ENCODE measurements at places on chromosomes 5 and 9.

DNA sequence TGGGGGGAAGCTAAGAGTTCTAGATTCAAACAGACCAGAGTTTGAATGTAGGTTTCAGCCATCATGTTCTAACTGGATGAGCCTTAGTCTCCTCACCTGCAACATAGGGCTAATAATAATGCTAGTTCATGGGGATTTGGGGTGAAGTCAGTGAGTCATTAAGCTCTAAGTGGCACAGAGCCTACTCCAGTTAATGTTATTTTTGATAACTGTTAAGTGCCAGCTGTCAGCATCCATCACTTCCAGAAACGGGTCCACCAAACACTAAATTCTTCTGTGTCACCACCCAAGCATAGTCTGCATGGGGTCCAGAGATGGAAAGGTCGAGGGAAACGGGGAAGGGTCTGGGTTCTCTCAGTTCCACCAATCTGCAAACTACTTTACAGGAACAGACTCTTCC, 1.8 kb upstream of the TSC1 start:
- DNase-seq = no peak

GRCh38 chr5:125109293-125109692, 362.9 kb upstream of the ZNF608 start:
- DNase-seq = no peak

DNA sequence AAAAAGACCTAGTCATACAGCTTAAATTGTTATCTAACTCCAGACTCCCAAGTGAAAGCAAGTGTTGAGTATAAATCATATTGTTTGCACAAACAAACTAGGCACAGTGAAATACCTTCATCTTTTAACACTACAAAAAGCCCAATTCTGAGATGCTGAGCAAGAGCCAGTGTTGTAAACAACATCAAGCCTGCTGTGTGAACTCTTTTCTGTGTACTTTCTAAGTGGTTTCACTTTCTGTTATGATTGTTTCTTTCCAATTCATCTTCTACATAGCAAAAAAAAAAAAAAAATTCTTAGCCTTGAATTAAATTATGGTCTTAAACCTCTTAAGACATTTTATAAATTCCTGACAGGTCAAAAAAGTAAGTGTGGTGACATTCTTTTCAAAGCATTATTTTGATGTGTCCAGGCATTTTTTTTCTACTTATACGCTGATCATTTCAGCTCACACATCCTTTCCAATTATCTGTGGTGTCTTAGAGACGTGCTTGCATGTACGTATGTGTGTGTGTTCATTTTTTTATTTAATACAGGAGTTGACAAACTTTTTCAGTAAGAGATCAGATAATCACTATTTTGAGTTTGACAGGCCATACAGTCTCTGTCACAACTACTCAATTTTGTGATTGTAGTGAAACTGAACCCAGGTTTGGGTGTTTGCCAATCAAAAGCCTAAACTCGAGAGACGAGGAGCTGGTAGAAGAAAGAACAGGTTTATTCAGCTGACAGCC, 556.1 kb downstream of the CDH9 start:
- DNase-seq = no peak

GRCh38 chr5:121138952-121139351, 674.9 kb downstream of the PRR16 start:
- DNase-seq = no peak

DNA sequence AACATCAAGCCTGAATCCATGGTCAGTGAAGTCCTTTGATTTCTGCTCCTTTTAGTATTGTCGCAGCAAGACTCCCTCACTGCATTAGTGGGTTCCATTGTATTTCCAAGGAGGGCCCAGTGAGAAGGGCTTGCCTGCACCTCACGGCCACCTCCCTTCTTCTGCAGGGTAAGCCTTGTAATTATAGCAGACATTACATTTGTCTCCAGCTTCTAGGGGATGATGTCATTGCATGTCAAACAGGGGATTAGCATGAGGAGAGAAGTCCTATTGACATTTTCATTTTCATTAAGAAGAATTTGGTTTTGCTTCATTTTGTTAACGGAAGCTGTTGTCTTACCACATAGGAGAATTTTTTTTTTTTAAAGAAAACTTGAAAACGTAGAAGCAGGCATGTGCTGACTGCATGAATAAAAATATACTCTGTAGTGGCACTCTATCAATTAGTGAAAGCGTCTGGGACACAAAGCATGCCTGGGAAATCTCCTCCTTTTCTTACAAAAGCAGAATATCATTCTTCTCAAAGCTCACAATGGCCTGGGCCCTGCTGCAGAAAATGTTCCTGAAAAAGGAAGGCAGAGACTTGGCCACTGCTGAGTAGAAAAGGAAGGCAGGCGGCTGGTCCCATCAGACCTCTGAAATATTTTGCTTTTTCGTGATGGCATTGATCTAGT, 27.1 kb downstream of the MAP1B start:
- no peak for DNase-seq

DNA sequence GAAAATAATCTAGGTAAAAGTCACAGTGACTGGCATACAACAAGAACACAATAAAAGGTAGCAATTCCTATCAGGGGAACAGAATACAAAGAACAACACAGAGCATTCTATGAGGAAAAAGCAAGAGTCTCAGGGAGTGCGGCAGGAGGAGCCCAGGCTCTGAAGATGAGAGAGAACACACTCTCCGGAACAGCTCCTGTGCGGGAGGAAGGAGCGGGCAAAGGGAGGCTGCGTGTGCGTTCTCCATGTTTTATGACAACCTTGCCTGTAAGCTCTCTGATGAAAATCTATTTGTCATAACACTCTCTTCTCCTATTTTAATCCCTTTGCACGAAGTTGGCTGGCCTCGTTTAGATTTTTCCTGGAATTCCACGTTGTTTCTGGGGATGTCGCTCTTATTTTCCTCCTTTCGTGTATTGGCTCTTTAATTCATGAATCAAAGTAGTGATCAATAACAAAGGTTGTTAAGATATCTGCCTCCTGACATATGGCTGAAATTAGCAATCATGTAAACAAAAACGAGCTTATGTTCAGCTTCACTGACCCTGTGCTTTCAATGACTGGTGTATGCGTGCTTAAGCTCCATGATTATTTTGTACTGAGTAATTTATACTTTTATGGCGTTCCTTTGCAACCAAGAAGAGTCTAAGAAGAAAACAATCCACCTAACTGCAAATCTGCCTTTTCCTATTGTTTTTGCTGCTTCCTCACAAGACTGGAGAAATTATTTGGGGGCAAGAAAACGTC, 109.5 kb downstream of the MYO10 start:
- DNase-seq = no peak

DNA sequence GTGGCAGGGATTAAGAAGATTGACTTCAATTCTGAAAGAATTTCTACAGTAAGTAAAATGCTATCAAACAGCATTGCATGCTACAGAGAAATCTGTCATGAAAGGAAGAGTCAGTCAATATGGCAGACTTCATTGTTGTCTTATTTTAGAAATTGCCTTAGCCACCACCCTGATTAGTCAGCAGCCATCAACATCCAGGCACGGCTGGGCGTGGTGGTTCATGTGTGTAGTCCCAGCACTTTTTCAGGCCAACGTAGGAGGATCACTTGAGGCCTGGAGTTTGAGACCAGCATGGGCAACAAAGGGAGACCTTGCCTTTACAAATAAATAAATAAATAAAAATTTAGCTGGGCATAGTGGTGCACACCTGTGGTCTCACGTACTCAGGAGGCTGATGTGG, 46.6 kb downstream of the RMI1 start:
- DNase-seq = no peak

DNA sequence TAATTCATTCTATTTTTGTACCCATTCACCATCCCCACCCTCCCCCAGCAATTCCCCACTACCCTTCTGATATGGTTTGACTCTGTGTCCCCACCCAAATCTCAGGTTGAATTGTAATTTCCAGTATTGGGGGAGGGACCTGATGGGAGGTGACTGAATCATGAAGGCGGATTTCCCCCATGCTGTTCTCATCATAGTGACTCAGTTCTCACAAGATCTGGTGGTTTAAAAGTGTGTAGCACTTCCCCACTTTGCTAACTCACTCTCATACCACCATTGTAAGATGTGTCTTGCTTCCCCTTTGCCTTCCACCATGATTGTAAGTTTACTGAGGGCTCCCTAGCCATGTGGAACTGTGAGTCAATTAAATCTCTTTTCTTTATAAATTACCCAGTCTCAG, 25.9 kb upstream of the TESK1 start:
- no peak for DNase-seq

- DNase-seq = no peak
Measured at GRCh38 chr5:33400675-33401074, 40.1 kb upstream of the TARS1 start.

- DNase-seq = no peak
Measured at GRCh38 chr5:138942861-138943260, 67.7 kb upstream of the LRRTM2 start.

DNA sequence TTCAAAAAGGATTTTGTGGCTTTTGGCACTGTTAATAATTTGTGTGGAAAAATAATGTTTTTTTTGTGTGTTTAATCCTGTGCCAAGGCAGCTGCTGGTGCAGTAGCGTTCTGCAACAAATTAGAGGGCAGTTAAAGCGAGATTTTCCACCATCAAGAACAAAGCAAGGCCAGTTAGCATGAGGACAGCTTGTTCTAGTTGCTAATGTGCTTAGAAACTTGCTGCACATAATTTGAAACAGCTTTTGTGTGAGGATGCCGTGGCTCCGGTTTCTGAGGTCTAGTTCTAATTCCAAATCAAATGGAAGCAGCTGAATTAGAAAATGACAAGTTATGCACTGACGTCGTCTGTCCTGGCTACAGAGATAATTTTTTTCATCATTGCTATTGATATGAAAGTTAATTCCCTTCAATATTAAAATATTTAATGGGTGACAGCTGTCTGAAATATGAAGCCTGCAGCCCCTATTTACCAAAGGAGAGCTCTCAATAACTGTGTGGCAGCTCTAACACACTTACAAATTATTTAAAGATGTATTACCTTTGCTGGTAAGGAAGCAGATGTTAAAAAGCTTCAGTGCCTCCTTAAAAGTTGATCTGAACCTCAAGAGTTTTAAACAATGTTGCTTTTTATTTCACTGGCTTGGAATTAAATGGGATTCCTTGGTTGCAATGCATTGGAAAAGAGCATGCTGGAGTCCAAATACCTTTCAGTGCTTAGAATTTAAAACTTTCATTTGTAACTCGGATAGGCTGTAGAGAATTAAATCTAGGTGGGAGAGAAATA, 128.6 kb downstream of the SPATA31D1 start:
- DNase-seq = no peak

- no peak for DNase-seq
Measured at GRCh38 chr5:150068961-150069645, 17.3 kb downstream of the CSF1R start.
